ENCODE measurements at places on chromosomes 4 and X. TPM values are rescaled to one million over a fixed set of nuclear protein-coding genes. Genes with fewer than 3 reads are reported as not detected.

- DNase-seq, result peak; percentile 10
Observed at GRCh38 chr4:183602557-183603027, 56.4 kb downstream of the RWDD4 start.

DNA sequence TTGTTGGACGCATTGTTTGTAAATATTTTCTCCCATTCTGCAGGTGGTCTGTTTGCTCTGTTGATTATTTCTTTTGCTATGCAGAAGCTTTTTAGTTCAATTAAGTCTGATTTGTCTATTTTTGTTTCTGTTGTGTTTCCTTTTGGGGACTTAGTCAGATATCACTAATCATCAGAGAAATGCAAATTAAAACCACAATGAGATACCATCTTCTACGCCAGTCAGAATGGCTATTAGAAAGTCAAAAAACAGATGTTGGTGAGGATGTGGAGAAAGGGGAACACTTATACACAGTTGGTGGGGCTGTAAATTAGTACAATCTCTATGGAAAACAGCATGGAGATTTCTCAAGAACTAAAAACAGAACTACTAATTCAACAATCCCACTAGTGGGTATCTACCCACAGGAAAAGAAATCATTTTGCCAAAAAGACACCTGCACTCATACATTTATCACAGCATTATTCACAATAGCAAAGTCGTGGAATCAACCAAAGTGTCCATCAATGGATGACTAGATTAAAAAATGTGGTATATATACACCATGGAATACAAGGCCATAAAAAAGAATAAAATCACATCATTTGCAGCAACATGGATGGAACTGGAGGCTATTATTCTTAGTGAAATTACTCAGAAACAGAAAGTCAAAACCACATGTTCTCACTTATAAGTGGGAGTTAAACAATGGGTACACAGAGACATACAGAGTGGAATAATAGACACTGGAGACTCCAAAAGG, 8.1 kb downstream of the COQ2 start:
- no peak for DNase-seq

Gene NXF2
- total RNA-seq, result not detected

Gene ADH1A
- not detected for total RNA-seq

GRCh38 chrX:78950009-78950835, 5.0 kb downstream of the P2RY10 start:
- DNase-seq, result no peak

- no peak for DNase-seq
Observed at GRCh38 chr4:137039370-137039769, 492.9 kb downstream of the PCDH18 start.

Gene CXCL11
- total RNA-seq, result 0.26 TPM

GRCh38 chrX:82675104-82675503, 833.0 kb upstream of the POU3F4 start:
- no peak for DNase-seq

Gene DDX53
- total RNA-seq, result not detected

Gene DMRTC1
- not detected for total RNA-seq

Gene COX7B2
- total RNA-seq, result not detected

- peak; percentile 68 for DNase-seq
Observed at GRCh38 chr4:121696581-121697461, at the start of gene ANXA5. ANXA5 (minus strand) TSS chr4:121696980; CDS start chr4:121696589, 391 bp downstream.

Gene RADX
- 0.26 TPM for total RNA-seq

DNA sequence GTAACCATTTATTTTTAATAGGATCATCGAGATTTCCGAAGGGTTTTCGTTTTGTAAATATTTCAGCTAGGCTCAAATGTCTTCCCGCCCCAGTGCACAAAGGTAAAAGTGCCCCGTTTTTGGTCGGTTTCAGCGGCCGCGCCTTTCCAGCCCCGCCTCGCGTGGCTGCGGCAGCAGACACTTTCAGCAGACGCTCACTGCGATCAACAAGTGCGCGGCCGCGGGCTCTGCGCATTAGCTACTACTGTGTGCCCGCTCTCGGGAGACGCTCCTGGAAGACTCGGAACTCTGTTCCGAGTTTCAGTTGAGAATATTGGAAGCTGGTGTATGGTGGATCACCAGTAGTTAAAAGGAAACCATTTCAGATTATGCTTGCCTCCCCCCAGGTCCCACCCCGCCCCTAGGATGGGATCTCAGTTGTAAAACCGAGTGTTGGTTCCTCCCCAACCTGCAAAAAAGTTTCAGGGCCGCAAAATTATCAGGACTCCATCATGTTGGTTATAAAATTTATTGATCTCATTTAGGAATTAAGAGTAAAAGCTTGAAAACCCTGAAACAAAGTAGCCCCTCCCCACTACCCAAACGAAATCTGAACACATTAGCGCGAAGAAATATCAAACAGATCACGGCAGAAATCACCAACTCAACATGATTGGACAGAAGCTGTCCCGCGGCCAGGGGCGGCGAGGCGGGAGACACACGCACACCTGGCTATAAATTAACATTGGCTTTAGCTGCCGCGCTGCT, 2.2 kb downstream of the SOX3 start:
- DNase-seq, result no peak

- peak; percentile 37 for DNase-seq
Observed at GRCh38 chr4:29276150-29276549, 1444.0 kb upstream of the PCDH7 start.

GRCh38 chrX:53321230-53321942, 40.0 kb upstream of the IQSEC2 start:
- DNase-seq, result peak; percentile 11

- peak; percentile 23 for DNase-seq
Observed at GRCh38 chrX:46686003-46686645, 72.8 kb downstream of the SLC9A7 start.

Gene NIPAL1
- 0.39 TPM for total RNA-seq

DNA sequence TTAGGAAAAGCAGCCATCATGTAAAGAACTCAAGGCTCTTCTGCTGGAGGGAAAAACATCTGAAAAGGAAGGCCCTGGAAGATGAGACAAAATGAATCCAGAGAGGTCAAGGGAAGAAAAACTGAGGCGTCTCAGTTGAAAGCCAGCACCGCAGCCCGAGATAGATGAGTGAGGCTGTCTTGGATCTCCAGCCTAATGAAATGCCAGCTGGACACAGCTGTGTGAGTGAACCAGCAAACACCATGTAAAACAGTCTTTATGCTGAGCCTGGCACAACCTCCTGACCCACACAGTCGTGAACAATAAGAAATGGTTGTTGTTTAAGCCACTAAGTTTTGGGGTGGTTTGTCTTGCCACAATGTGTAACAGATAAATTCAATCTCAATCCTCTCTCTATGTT, 48.6 kb upstream of the RASL11B start:
- no peak for DNase-seq

Gene NEK1
- total RNA-seq, result 4.4 TPM

Gene POU4F2
- total RNA-seq, result not detected

DNA sequence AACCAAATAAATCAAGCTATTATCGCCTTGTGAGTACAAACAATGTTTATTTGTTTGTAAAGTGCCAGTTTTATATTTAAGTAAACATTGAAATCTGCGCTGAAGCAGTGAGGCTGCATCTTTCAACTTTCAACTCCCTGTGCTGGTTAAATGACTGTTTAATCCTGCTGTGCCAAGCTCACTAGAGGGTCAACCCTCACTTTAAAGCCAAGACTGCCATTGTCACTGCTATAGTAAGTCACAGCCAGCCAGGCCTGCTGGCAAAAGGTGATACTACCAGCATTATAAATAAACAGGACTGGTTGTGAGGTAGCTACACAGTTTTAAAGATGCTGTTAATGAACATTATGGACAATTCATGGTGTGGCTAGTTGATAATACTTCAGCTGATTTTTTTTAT, 34.6 kb downstream of the EFHC2 start:
- DNase-seq, result no peak

- no peak for DNase-seq
Observed at GRCh38 chr4:47084795-47085194, 53.4 kb downstream of the GABRB1 start.

DNA sequence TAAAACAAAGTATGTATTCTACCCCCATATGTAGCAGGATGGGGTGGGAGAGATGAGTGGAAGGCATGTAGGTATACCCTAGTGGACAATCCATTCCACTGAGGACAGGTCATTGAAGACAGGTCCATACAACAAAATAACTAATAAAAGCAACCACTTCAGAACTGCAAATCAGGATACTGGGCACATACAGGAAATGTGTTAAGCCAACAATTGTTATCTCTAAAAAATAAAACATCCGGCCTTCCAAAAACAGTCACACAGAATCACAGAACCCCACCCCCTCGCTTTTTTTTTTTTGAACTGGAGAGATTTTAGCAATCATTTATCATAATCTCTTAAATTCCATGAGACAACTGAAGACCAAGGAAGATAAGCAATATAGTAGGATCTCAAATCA, 112.9 kb downstream of the FRYL start:
- DNase-seq, result peak; percentile 79

Gene TRPC3
- total RNA-seq, result under 0.01 TPM
